T-helper 2 cell treated with Interferon-gamma antibody and Interleukin-4, amounts not matched to agents 5 μg/mL and 100 μg/mL, for 36 hours (primary cell): ENCODE measurements at places on chromosomes 4 and X.

GRCh38 chrX:80430826-80431504, 10.7 kb downstream of the TENT5D start:
- DNase-seq = no peak

DNA sequence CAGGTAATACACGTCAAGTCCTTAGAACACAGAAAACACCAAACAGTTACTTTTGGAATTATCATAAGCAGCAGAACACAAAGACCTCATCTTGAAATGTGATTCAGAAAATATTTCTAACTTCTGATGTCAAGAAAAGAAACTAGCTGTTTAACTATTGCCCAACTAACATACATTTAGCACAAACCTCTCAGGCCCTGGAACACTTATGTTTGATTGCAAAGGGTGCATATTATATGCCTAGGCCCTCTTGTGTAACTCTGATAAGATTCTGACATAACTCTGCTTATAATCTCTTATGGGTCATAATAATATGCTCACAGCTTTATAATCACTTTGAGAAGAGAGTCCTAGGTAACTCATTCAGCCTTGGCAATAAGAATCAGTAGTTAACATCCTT, 62.6 kb downstream of the TBC1D9 start:
- no peak for DNase-seq

DNA sequence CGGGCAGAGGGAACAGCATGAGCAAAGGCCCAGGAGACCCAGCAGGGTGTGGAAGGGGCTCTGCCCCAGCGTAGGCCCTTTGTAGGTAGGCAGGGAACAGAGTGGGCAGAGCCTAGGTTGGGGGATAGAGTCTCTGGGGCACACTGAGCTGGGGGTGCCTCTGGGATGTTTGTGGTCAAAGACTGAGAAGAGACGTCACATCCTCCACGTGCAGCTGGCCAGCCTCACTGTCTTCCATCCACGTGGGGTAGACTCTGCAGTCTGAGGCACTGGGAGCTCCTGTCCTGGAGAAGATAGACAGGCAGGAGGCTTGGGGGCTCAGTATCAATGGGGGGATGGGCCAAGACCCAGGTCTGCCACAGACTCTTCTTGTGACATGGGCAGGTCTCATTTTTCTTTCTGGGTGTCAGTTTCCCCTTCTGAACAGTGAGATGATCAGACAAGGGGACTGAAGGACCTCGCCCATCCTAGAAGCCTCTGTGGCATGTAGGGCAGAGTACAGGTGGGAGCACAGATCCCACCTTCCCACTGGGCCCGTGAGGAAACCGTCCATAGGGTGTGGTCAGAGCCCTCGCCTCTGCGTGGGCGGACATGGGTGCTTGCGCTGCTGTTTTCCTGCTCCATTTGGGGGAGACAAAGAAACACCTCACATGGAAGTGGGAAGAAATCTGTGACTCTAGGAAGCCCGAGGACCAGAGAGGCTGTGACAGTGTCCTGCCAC, 22.9 kb downstream of the WFS1 start:
- DNase-seq = no peak

- no peak for DNase-seq
Measured at GRCh38 chrX:100635989-100636320, 651 bp downstream of the TSPAN6 start.

DNA sequence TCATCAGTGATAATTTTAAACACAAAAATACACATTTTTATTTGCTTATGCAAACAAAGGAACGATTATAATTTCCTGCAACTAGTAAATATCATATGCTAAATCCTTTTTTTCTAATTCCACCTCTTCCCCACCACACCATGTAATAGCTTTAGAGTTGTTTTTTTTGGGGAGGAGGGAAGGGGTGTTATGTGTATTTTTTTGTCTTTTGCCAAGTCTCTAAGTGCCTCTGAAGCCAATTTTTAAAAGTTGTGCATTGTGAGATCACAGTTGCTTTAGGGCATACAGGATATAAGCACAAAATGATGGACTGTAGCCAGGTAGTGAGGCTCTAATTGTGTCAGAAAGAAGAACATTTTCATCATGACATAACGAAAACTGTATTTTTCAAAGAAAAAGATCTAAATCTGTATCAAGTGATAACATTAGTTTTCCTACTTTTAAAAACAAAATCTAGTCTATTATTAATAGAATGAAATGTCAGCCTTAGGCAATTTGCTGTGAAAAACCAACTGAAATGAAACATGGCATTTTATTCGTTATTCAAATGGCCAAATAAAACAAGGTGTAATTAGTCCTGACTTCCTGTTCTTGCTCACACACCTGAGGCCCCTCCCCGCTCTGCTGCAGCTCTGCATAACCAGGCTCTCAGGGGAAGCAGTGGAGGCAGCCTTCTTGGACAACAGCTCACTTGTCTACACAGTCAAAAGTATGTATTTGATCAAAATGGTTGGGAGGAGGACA, 157.4 kb downstream of the PALLD start:
- no peak for DNase-seq

GRCh38 chr4:123653236-123653635, 256.6 kb downstream of the SPRY1 start:
- DNase-seq = no peak

- no peak for DNase-seq
Measured at GRCh38 chrX:46959985-46960700, 47.9 kb downstream of the JADE3 start.

- DNase-seq = no peak
Measured at GRCh38 chr4:17328141-17328815, 183.6 kb downstream of the QDPR start.

DNA sequence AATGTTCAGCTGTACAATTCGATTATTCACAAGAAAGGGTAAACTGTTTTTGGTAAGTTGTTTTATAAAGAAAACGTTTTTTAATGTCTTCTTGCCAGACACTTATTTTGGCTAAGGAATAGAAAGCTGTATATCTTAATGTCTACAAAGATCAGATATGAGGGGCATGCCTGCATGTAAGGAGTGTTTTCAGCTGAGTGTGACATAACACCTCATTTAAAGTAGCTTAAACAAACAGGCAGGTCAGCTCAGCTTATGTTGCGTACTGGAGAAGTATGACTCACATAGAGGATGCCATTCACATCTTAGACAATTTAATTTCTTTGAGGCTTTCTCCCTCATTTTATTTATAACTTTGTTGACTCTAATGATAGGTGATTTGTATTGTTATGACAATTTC, 30.4 kb downstream of the LAMTOR3 start:
- no peak for DNase-seq

DNA sequence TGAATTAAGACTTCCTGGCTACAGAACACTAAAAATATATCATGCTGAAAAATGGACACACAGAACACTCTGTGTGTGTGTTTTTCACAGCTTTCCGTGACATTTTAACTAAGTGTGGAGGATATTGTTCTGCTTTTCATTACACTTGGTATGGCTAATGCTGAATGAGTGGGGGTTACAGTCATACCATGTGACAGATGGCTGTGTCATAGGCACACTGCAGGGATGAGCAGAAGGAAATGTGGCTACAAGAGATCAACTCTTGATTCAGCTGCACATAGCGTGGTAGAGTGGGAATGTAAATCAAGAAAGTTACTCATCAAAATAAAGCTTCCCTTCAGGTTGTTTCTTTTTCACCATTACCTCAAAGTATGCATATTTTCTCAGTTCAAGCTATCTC, 669.8 kb downstream of the IQCM start:
- DNase-seq = no peak

- DNase-seq = peak; percentile 49
Measured at GRCh38 chr4:123397144-123398065, 810 bp downstream of the SPRY1 start.

DNA sequence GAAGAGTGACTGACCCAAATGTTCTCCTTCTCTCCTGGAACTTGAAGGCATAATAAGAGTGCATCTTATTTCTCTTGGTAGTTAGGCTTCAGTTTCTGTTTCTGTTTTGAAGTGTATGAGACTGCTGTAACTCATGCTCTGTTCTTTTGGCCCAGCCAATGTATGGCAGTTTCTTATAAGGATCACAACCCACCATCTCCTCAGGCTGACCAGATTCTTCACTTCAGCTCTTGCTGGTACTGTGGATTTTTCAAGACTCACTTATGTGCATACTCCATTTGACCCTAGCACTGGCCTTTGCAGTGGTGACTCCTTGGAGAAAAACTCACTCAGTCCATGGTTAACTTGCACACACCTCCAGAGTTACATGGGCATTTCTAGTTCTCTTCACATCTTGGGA, 9.6 kb upstream of the YTHDC1 start:
- no peak for DNase-seq

GRCh38 chr4:138790706-138791340, 224.8 kb upstream of the NOCT start:
- no peak for DNase-seq

GRCh38 chr4:15459706-15460105, 10.0 kb upstream of the CC2D2A start:
- DNase-seq = no peak

DNA sequence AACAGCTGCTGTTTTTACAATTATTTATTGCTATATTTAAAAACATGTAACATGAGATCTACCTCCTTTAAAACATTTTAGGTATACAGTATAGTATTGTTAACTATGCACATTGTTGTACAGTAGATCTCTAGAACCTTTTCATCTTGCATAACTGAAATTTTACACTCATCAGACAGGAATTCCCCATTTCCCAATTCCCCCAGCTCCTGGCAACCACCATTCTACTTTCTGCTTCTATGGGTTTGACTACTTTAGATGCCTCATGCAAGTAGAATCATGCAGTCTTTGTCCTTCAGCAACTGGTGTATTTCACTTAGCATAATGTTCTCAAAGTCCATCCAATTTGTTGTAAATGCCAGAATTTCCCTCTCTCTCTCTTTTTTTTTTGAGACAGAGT, 9.7 kb upstream of the LSM6 start:
- no peak for DNase-seq

DNA sequence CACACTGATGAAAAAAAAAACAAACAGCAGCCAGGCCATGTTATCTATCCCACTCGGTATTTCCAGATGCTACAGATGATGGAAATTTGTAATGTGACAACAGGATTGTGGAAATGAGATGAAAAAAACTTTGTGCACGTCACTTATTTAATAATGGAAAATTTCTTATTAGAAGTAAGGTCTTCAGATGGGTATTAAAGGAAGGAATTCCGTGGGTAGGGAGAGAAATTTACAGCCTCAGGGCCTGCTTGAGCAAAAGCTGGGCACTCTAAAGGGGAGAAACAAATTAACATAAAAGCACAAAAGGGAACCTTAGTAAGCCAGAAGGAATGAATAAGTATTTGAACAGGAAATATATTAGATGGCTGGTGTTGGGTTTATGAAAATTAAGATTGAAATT, 4.2 kb upstream of the PKD2 start:
- no peak for DNase-seq

GRCh38 chr4:117889978-117890377, 144.3 kb upstream of the NDST3 start:
- DNase-seq = no peak

GRCh38 chr4:82523179-82523578, 38.6 kb downstream of the TMEM150C start:
- DNase-seq = no peak

DNA sequence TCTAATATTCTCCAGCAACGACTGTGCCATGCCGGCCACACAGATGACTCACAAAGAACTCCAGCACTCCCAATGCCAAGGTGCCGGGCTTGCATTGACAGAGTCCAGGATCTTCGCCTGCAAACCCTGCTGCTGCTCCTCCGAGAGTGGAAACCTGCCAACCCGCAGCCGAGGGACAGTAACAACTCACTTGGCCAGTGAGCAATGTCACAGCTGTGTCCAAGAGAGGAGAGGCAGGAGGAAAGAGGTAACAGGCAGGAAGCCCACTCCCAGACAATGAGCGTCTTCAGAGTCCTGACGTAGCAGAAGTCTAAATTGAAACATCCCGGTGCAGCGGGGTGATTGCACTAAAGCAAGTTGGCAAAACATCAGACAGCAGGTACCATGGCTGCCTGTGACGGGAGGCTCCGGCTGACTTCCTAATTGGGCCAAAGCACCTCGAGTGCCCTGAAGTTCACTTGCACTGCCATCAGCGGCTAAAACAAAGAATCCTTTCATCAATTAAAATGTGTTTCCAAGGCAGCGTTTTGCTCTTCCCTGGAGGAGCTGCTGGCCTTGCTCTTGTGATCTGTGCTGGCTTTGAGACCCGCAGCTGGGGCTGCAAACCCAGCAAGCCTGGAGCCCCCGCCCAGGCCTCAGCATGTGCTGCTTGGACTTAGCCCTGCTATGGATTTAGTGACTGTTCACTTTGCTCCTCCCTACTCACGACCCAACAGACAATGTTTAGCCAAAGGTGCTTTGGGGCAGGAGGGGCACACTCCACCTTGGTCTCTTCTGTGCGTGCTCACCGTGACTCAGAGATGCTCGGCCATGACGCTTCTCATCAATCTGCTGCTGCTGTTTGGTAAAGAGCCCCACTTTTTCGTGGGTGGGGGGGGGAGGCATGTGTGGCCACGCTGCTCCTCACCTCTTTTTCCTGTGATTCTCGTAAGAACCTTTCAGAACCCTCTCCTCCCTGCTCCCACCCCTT, 36.5 kb downstream of the DCTD start:
- DNase-seq = no peak

- no peak for DNase-seq
Measured at GRCh38 chr4:104591510-104591911, 96.8 kb upstream of the CXXC4 start.

- no peak for DNase-seq
Measured at GRCh38 chr4:83865417-83866150, 329.7 kb downstream of the GPAT3 start.

DNA sequence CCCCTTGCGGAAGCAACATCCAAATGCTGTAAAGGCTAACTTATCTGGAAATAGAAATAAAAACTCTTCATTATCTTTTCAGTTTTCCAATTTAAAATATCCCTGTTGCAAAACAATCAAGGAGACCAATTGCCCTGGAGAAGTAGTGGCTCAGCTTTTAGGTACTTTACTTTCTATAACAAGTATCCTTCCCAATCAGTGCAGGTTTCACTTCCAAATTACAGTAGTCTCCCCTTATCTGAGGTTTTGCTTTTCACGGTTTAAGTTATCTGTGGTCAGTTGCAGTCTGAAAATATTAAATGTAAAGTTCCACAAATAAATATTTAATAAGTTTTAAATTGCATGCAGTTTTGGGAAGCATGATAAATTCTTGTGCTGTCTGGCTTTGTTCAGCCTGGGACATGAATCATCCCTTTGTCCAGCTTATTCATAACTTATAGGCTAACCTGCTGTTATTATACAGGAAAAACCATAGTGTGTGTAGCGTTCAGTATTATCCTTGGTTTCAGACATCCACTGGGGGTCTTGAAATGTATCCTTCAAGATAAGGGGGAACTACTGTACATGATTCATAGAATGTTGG, 973.1 kb upstream of the GRID2 start:
- no peak for DNase-seq
